Heart right ventricle (tissue), 16 donors: ENCODE measurements at places on chromosomes 16 and 17. TPM values are rescaled to one million over a fixed set of nuclear protein-coding genes. Genes with fewer than 3 reads are reported as not detected.

Gene SRL
- 444 TPM for total RNA-seq

GRCh38 chr17:2693561-2694380, 17.8 kb downstream of the CLUH start:
- peaks cover 6% of the 10 kb centered on the region for H3K36me3 ChIP-seq
- H3K27me3 ChIP-seq: no peaks in the 10 kb centered on the region
- no peak for DNase-seq
- no peak overlapping the region for H3K27ac ChIP-seq

Gene SDK2
- total RNA-seq: 1.7 TPM

DNA sequence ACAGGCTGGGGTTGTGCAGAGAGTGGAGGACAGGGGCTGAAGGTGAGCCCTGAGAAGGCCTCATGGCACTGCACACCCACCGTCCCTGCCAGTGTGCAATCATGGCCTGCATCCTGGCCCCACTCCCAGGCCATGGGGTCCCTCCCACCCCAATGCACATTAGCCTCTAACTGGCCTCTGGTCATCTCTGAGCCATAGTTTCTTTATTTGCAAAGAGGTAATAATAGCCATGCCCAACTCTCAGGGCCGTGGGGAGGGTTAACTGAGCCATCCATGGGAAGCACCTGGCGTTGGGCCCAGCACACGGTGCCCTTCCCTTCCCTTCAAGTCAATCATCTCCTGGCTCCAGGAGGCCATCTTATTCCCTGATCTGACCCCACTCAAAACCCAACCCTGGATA, 10.8 kb upstream of the ITGA3 start:
- no peak for DNase-seq
- H3K36me3 ChIP-seq: no peaks in the 10 kb centered on the region
- no peak overlapping the region for H3K4me3 ChIP-seq

DNA sequence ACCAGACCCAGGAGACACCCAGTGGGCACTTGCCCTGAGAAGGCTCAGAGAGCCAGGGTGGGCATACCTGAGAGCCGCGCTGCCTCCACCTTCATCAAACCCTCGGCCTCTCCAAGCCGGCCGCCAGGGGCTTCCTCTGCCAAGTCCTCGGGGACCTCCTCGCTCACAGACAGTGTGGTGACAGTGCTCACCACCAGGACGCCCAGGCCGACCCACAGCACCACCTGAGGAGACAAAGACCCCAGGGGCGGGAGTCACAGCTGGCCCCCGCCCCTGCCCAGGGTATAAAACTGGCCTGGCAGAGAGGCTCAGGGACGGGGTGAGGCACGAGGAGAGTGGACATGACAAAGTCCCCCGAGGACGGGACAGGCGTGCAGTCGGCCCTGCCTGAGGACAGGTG, 21.1 kb downstream of the NDUFAF8 start:
- no peaks in the 10 kb centered on the region for H3K27me3 ChIP-seq
- no peak overlapping the region for H3K27ac ChIP-seq
- no peak overlapping the region for H3K4me3 ChIP-seq
- no peak for DNase-seq
- H3K4me1 ChIP-seq: peaks cover 6% of the 10 kb centered on the region
- H3K36me3 ChIP-seq: peaks cover 8% of the 10 kb centered on the region

GRCh38 chr16:83923581-83924365, 24.9 kb downstream of the MLYCD start:
- no peaks in the 10 kb centered on the region for H3K36me3 ChIP-seq
- DNase-seq: no peak
- H3K4me3 ChIP-seq: no peak overlapping the region
- peaks cover 12% of the 10 kb centered on the region for H3K4me1 ChIP-seq

- peak overlapping the region; percentile 66 for H3K27ac ChIP-seq
- no peaks in the 10 kb centered on the region for H3K27me3 ChIP-seq
- no peak overlapping the region for H3K4me3 ChIP-seq
- H3K36me3 ChIP-seq: no peaks in the 10 kb centered on the region
These were observed 5.2 kb upstream of the NUBP1 start for GRCh38 chr16:10738231-10739077.

Gene MEOX1
- total RNA-seq: 6.4 TPM

DNA sequence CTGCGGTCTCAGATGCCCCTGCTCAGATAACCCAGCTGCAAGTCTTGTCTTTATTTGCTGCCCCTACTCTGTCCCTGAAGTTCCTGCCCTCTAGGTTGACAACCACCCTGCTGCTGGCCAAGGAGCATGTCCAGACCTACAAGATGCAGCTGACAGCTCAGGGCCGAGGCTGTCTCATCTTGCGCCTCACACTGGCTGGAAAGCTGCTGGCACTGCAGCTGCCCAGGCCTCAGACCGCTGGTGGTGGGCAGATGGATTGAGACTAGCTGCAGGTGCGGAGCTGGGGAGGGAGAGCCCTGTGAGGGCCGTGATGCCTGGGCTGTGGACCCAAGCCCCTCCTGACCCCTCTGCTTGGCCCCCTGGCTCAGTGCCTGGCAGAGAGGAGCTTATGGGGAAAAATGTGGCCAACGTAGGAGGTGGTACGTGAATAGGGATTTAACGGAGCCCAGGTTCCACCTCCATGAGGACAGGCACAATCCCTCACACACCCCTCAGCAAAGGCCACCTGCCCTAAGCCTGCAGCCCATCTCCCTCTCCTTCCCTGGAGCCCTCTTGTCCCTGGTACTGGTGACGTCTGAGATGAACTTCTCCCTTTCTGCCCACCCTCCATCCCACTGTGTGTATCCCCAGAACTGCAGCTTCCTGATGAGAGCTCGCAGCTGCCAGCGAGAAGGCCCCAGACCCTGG, 8.3 kb upstream of the GALK1 start:
- H3K36me3 ChIP-seq: peaks cover 46% of the 10 kb centered on the region
- H3K4me3 ChIP-seq: no peak overlapping the region
- H3K27ac ChIP-seq: no peak overlapping the region

DNA sequence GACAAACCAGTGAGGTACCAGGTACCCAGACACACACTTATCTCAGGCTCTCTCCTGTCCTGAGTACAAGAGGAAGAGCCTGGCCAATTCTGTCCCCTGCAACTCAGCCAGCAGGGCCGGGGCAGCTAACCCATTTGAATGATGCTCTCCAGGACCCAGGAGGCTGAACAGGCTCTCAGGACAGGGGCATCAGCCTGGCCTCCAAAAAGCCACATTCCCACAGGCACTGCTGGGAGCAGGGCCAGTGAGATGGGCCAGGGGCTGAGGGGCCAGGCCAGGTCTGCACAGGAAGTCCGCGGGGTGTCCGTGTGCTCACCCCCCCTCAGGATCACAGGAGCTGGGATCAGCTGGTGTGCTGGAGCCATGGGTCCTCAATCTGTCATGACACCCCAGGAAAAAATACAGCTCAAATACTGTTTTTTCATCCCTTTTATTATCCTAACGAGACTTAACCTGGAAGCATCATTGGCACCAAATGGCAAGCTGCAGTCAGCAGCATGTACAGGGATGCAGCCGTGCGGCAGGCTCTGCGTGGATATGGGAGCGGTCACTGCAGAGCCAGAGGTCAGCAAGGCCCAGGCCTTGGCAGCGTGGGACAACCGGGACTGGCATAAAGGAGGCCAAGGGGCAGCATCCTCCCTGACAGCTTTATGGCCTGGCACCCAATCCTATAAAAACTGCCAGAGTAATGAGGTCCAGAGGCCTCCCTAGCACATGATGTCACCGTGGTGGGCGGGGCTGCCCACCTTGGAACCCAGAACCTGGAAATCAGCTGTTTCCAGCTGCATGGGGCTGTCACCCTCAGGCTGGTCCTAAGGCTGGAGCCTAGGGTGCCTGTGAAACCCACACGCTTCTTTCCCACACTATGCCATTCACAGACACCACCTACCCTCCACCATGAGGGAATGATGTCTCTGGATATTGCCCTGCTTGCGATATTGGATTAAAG, 276.7 kb downstream of the C16orf95 start:
- peaks cover 19% of the 10 kb centered on the region for H3K4me1 ChIP-seq
- no peaks in the 10 kb centered on the region for H3K27me3 ChIP-seq
- no peaks in the 10 kb centered on the region for H3K36me3 ChIP-seq
- H3K4me3 ChIP-seq: no peak overlapping the region
- DNase-seq: no peak
- H3K27ac ChIP-seq: no peak overlapping the region

Gene CMTM1
- 2.1 TPM for total RNA-seq

DNA sequence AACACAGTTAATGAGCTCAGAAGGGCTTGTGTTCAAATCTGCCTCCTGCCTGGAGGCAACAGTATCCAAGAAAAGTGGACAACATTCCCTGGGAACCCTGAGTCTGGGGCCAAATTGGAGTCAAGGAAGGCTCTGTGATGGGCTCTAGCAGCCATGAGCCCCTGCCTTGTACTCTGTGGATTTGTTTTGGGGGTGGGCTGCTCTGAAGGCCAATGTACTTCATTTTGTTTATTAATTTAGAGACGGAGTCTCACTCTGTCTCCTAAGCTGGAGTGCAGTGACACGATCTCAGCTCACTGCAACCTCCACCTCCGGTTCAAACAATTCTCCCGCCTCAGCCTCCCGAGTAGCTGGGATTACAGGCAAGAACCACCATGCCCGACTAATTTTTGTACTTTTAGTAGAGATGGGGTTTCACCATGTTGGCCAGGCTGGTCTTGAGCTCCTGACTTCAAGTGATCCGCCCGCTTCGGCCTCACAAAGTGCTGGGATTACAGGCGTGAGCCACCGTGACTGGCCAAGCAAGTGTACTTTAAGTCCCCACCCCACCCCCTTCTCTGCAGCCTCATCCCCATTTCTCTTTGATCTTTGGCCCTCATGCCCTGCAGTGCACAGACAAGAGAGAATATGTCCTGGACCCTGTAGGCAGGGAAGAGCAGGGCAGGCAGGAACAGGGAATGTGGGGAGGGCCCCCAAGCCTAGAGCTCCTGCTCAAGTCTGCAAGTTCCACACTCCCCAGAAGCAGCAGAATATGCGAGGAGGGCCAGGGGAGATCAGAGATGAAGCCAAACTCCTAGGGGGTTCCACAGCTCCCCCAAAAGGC, 2.7 kb upstream of the GIP start:
- no peak overlapping the region for H3K4me3 ChIP-seq
- no peaks in the 10 kb centered on the region for H3K36me3 ChIP-seq
- no peaks in the 10 kb centered on the region for H3K4me1 ChIP-seq
- H3K27ac ChIP-seq: no peak overlapping the region
- H3K27me3 ChIP-seq: peaks cover 53% of the 10 kb centered on the region

- H3K4me3 ChIP-seq: no peak overlapping the region
- DNase-seq: peak; percentile 53
- no peaks in the 10 kb centered on the region for H3K27me3 ChIP-seq
- H3K4me1 ChIP-seq: peaks cover 62% of the 10 kb centered on the region
- H3K27ac ChIP-seq: no peak overlapping the region
- peaks cover 12% of the 10 kb centered on the region for H3K36me3 ChIP-seq
These were observed 16.8 kb downstream of the PIEZO1 start for GRCh38 chr16:88768071-88768783.

DNA sequence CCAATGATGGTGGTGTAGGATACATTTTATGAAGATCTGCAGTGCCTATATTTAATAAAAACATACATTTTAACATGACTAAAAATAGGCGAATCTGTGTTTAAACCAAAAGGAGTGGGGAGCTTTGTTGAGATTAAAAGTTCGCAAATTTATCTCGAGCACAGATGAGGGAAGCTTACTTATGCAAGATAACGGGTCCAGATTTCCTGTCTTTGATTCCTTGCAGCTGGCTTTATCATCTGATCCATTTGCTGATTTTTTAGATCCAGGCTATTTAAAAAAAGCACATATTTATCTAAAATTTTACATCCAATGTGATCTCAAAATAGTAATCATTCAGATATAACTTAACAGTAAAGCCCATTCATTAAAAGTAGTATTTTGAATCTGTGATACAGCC, 57.0 kb upstream of the INTS2 start:
- peaks cover 13% of the 10 kb centered on the region for H3K4me1 ChIP-seq
- no peaks in the 10 kb centered on the region for H3K27me3 ChIP-seq
- H3K4me3 ChIP-seq: no peak overlapping the region
- H3K27ac ChIP-seq: no peak overlapping the region
- peaks cover 18% of the 10 kb centered on the region for H3K36me3 ChIP-seq

DNA sequence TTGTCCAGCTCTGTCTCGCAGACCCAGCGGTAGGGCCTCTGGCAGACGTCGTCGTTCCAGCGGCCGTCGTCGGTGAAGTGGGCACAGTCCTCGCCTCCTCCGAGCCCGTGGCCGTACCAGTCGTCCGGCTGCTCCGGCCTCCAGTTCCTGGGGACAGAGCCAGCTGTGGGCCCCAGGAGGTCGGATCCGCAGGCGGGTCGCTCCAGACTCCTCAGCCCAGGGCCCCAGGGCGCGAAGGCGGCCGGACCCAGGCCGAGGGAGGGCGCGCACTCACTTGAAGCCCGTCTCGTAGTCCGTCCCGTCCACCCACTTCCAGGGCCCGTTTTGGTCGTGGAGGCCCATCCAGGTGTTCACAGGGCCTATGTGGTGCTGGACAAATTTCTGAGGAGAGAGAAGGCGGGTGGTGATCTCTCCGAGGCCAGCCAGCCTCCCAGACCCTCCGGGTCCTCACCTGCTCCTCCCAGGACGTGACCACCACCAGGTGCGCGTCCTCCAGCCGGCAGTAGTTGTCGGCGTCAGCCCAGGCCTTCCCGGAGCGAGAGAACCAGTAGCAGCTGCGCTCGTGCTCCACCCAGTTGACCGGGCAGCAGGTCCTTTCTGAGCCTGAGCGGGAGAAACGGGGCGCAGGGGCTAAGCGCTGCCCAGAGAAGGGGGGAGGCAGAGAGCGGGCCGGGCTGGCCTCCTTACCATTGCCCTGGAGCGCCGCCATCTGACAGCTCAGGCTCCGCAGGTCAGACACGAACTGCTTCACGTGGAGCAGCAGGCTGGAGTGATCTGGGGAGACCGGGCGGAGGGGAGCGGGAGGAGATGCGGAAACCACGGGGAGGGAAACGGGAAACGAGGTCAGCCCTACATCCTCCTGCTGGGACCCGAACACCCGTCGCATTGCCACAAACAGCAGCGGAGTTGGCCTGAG, 5.2 kb downstream of the ASGR1 start:
- peaks cover 8% of the 10 kb centered on the region for H3K4me1 ChIP-seq
- DNase-seq: peak; percentile 54
- peaks cover 21% of the 10 kb centered on the region for H3K27me3 ChIP-seq
- no peaks in the 10 kb centered on the region for H3K36me3 ChIP-seq
- H3K27ac ChIP-seq: no peak overlapping the region
- peak overlapping the region; percentile 2 for H3K4me3 ChIP-seq

DNA sequence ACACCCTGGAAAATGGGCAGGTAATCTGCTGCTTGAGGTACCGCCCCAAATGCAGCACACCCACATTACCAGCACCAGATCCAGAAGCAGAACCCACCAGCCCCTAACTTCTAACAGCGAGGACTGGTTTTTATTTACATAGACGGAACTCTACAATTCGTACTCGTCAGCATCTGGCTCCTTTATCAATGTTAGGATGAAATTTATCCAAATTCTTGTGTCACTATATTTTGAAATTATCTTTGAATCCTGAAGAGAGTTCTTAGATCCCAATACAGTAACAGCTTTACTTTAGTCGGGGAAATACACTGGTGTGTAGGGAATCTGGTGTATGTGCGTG, 332 bp upstream of the ALG1 start:
- peaks cover 32% of the 10 kb centered on the region for H3K36me3 ChIP-seq
- no peaks in the 10 kb centered on the region for H3K27me3 ChIP-seq
- peaks cover 19% of the 10 kb centered on the region for H3K4me1 ChIP-seq
- peak overlapping the region; percentile 82 for H3K27ac ChIP-seq
